Coronary artery (tissue), 2 donors: ENCODE measurements at places on chromosomes 7 and 10.

DNA sequence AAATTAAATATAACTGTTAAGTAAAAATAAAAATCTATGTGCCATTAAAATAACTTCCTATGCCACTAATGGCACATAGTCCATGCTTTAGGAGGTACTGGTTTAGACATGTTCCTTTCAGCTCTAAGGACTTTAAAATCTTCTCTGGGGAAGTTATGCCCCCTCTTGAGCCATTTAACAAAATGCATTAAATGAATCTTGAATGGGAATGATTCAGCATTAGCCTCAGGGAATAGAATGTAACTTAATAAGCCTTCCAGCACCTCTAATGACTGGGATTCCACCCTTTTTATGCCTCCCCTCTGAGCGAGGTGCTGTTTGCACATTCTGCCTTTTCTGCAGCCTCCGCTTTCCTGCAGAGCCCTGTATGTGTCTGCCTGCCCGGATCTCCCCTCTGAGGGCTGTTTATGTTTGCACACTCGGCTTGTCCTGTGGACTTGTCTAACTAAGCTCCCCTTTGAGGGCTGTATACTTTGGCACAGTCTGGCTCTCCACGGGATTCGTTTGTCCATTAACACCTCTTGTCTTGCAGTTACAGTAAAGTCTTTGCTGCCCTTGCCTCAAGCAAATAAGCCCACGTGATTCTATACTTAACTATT lies 108.4 kb upstream of the HPS1 start:
- DNase-seq, result no peak

DNA sequence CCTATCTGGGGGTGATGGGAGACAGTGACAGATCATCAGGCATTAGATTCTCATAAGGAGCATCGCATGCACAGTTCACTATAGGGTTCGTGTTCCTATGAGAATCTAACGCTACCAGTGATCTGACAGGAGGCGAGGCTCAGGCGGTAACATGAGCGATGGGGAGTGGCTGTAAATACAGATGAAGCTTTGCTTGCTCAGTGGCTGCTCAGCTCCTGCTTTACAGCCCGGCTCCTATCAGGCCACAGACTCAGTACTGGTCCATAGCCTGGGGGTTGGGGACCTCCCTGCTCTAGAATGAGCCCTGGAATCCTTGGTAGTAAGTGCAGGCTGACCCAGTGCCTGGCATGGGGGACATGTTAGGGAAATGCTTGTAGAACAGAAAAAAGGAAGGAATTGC lies 426.0 kb downstream of the TYW1 start:
- DNase-seq, result no peak

- DNase-seq, result no peak
Observed at GRCh38 chr7:105705427-105705826, 124.1 kb upstream of the EFCAB10 start.

- DNase-seq, result no peak
Observed at GRCh38 chr10:71550628-71551027, 153.9 kb downstream of the CDH23 start.

- no peak for DNase-seq
Observed at GRCh38 chr7:2309889-2310331, 4.3 kb downstream of the SNX8 start.

GRCh38 chr10:107492389-107492788 lies 327.9 kb upstream of the SORCS1 start:
- no peak for DNase-seq

- DNase-seq, result no peak
Observed at GRCh38 chr7:127941476-127942210, 89.6 kb downstream of the LRRC4 start.

GRCh38 chr7:52959878-52960660 lies 75.4 kb upstream of the POM121L12 start:
- DNase-seq, result no peak

DNA sequence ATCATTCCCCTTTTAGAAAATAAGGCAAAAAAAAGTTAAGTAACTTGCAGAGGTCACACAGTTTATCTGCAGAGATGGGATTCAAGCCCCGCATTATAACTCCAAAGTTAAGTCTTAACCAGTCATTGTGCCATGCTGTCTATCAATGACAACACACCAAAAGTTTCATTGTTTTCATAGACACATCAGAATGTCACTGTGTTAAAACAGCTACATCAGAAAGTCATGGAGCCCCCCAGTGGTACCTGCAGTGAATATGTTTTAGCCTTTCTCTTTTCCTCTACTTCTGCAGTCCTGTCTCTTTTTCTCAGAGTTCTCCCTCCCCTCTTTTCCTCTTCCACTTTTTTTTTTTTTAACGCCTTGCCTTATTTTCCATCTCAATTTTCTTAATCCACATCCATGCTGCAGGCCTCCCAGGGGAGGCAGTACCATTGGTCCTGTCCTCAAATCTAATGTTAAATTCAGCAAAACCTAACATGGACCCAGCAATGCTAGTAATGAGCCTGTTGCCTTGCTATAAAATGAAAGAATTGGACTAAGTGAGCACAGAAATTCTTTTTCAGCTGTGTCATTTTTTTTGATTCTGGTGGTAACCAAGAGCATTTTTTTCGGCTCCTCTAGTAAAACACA lies 3.8 kb upstream of the NRCAM start:
- no peak for DNase-seq

DNA sequence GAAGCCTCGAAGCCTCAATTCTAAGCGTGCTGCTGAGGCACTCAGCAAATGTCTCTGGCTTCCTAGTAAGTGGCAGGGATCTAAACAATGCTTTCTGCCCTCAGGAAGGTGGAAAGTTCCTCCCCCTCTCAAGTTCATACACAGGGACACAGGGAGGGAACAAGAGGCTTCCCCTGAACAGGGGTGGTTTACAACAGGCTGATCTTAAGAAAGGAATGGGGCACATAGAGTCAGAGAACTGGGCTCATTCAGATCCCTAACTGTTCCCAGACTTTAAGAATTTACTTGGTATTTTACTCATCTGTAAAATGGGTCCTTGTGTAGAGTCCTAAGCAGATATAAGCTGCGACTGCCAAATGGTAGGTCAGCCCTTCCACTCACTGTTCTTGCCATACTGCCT lies 2.5 kb downstream of the TNS3 start:
- no peak for DNase-seq

- DNase-seq, result no peak
Observed at GRCh38 chr7:46604241-46604661, 683.2 kb upstream of the IGFBP3 start.

DNA sequence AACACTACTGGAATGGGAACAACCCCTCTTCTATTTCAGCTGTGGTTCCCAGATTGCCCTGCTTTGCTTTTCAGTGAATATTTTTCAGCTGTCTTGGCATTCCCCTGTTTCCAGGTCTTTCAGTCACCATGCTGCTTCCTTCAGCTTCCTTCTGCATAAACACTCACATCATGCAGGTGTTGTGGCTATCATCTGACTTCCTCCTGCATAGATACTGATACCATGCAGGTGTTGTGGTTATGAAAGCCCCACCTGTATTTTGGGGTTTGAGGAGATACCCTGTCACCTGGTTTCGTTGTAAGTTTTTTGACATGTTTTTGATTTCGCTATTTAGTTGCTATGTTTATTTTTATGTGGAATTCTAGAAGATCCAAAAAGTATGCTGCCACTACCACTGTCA lies 71.5 kb downstream of the SLC35B4 start:
- no peak for DNase-seq

- no peak for DNase-seq
Observed at GRCh38 chr10:81820418-81820817, 54.6 kb upstream of the NRG3 start.

- no peak for DNase-seq
Observed at GRCh38 chr10:84194424-84195043, at the start of gene CDHR1. Gene CDHR1, plus strand, starts transcription at chr10:84194537. Its CDS starts 224 bp downstream, at chr10:84194761.

GRCh38 chr7:100685631-100686145 lies 8.4 kb downstream of the GIGYF1 start:
- no peak for DNase-seq

DNA sequence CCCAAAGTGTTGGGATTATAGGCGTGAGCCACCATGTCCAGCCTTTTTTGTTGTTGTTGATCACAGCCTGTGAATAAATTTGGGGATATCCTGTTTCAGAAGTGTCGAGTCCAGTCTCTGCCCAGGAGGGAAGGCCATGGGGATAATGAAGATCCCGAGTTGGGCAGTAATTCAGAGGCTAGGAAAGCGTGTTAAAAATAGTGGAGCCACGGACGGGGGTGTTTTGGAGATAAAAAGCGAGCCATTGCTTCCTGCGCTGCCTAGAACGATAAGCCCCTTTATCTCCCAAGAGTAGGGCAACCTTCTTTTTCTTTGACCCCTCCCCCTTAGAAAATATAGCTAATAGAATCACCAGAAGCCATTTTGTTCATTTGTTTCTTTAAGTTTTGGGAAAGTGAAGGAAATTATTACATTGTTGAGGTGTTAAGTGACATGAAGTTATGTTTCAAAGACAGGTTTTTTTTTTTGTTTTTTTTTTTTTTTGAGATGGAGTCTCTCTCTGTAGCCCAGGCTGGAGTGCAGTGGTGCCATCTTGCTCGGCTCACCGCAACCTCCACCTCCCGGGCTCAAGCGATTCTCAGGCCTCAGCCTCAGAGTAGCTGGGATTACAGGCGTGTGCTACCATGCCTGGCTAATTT lies 43.3 kb downstream of the IL15RA start:
- DNase-seq, result no peak

DNA sequence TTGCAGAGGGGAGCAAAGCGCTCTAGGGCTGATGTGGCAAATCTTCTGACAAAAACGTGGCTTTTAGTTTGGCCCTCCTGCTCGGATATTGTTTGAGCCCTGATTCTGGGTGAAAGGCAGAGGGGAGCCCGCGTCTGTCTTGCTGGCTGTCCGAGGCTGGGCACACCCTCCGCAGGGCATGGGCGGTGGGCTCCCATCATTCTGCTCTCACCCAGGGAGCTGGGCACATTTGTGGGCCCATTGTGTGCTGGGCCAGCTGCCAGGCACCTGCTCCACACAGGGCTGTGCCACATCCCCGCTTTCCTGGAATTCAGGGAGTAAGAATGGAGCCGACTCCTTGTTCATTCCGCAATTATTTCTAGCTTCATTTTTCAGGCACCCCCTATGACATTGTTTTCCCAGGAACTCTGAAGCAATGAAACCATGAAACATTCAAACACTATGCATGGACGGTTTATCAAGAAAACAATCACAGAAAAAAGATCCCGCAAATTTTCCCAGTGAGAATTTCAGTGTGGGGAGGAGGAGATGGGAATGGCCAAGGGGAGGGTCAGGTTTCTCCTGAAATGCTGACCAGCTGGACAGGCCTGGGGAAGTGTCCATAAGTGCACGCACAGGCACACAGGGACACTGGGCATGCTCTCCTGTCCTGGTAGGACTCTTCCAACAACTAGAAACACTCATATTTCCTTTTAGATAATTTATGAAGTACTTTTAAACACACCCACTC lies 341.1 kb downstream of the CXCL12 start:
- no peak for DNase-seq

DNA sequence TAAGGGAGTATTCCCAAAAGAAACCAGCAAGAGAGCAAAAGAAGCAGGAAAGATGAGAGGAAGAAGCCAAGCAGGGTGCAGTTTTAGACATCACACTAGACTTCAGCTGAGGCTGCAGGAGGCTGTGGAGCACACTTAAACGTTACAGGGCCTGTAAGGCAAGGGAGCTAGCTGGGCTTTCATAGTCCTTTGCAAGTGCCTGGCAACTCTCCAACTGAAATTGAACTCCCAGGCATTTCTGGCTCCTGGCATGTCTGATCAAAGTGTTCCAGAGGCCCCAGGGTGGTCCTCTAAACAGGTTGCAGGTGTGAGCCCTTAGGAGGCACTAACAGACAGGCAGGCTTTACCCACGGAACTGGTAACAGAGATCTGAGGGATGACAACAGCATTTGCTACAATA lies 750.2 kb downstream of the XPNPEP1 start:
- DNase-seq, result no peak

DNA sequence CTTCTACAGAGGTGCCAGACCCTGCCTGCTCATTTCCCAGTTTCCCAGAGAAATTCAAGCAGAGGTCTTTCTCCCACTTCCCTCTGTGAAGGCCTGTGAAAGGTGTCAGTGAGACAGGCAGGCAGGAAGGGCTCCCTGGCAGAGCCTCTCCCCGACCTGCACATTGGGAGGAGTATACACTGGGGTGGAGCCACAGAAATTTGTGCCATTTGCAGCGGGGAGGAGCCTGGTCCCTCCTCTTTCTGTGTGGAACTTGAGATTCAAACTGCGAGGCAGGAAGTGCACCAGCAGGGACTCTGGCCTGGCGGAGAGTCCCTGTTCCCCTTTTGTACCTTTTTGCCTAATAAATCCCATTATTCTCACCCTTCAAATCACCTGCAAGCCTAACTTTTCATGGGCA lies 54.6 kb upstream of the OPN4 start:
- peak; percentile 53 for DNase-seq

GRCh38 chr7:55508221-55509011 lies 63.9 kb downstream of the VOPP1 start:
- no peak for DNase-seq

- no peak for DNase-seq
Observed at GRCh38 chr7:124188576-124188975, 155.7 kb upstream of the TMEM229A start.

DNA sequence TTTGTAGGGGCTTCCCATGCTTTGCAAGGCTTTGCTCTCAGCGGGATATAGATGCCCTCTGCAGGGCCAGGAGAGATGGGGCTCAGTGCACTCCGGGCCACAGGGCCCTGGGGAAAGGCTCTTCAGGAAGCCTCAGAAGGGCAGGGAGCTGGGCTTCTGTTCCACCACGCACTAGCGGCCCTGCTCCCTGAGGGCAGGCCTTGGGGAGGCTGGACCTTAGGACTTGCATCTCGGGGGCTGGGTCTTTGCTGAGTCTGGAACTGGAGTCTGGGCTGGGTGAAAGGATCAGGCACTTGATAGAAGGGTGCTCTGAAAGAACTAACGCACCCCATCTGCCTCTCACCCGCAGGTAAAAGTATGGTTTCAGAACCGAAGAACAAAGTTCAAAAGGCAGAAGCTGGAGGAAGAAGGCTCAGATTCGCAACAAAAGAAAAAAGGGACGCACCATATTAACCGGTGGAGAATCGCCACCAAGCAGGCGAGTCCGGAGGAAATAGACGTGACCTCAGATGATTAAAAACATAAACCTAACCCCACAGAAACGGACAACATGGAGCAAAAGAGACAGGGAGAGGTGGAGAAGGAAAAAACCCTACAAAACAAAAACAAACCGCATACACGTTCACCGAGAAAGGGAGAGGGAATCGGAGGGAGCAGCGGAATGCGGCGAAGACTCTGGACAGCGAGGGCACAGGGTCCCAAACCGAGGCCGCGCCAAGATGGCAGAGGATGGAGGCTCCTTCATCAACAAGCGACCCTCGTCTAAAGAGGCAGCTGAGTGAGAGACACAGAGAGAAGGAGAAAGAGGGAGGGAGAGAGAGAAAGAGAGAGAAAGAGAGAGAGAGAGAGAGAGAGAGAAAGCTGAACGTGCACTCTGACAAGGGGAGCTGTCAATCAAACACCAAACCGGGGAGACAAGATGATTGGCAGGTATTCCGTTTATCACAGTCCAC lies 5.4 kb downstream of the EMX2 start:
- DNase-seq, result no peak

GRCh38 chr10:119750391-119751230 lies 24.8 kb downstream of the INPP5F start:
- no peak for DNase-seq
